ENCODE measurements at places on chromosomes 4 and X.

- no peak for DNase-seq
These were observed 178.4 kb upstream of the GALNT7 start for GRCh38 chr4:172989984-172990820.

GRCh38 chr4:144634978-144635747 is 10.8 kb upstream of the HHIP start:
- no peak for DNase-seq

DNA sequence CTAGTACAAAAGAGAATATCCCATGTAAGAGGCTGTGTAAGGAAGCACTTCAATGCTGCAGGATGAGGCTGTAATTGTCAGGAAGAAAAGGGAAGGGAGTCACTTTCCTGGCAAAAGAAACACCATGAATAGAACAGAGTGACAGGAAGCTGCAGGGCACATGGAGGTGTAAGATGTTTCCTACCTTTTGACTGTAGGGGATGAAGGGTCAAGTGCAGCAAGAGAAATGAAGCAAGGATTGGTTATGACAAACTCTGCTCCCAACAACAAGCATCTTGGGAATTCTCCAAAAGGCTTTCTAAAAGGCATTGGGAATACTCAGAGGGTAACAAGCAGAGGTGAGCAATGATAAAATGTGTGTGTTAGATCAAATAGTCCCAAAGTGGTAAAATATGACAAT is 74.3 kb upstream of the NPY2R start:
- no peak for DNase-seq

- DNase-seq: no peak
These were observed 158.2 kb upstream of the DDIT4L start for GRCh38 chr4:100348473-100348872.

- no peak for DNase-seq
These were observed 204.3 kb downstream of the PCDH7 start for GRCh38 chr4:30924495-30924894.

Measured in WTC11 (cell line).